ENCODE measurements at places on chromosomes 11 and 22. TPM values are rescaled to one million over a fixed set of nuclear protein-coding genes. Genes with fewer than 3 reads are reported as not detected.

BARX2 gene
- total RNA-seq, result not detected

GGT5 gene
- total RNA-seq, result 6.3 TPM

OR4S2 gene
- total RNA-seq, result not detected

KLHL35 gene
- total RNA-seq, result 0.42 TPM

DUSP8 gene
- total RNA-seq, result 0.09 TPM

HTR3A gene
- total RNA-seq, result not detected
